Osteoblast (primary cell): ENCODE measurements at places on chromosomes 7 and 10. TPM values are rescaled to one million over a fixed set of nuclear protein-coding genes. Genes with fewer than 3 reads are reported as not detected.

The BRAT1 gene
- 23.9 and 28.2 TPM in 2 replicates for total RNA-seq

The LIPF gene
- not detected in 2 replicates for total RNA-seq

The GNGT1 gene
- not detected in 2 replicates for total RNA-seq

The PNLIPRP2 gene
- total RNA-seq: not detected in 2 replicates

The TMED4 gene
- total RNA-seq: 84.3 and 90.1 TPM in 2 replicates

The SCART1 gene
- total RNA-seq: 5.1 and 5.6 TPM in 2 replicates

The AGAP5 gene
- 3.5 and 4.0 TPM in 2 replicates for total RNA-seq

The MSMB gene
- total RNA-seq: not detected in 2 replicates

The C10orf105 gene
- total RNA-seq: under 0.01 TPM in 1 of 2 replicates, not detected in the other

The DDX50 gene
- total RNA-seq: 47.0 and 47.1 TPM in 2 replicates

The NPTX2 gene
- 1.1 and 2.4 TPM in 2 replicates for total RNA-seq

The LIPJ gene
- under 0.01 TPM in 2 replicates for total RNA-seq

The ENO4 gene
- total RNA-seq: 0.29 and 0.36 TPM in 2 replicates

The NDUFB2 gene
- total RNA-seq: 56.5 and 66.3 TPM in 2 replicates

The EMX2 gene
- total RNA-seq: 0.88 and 1.4 TPM in 2 replicates

The LLCFC1 gene
- not detected in 2 replicates for total RNA-seq

The NAT16 gene
- total RNA-seq: not detected in 2 replicates

The RASSF4 gene
- total RNA-seq: 2.9 and 4.0 TPM in 2 replicates

The TEX36 gene
- not detected in 2 replicates for total RNA-seq

The CLRN3 gene
- total RNA-seq: not detected in 2 replicates

The FAM25A gene
- total RNA-seq: not detected in 2 replicates

The TAS2R41 gene
- not detected in 2 replicates for total RNA-seq

The MLXIPL gene
- 0.29 and 0.72 TPM in 2 replicates for total RNA-seq

The SPRN gene
- under 0.01 TPM in 2 replicates for total RNA-seq

The IL15RA gene
- 1.1 and 1.2 TPM in 2 replicates for total RNA-seq

The LIPK gene
- total RNA-seq: not detected in 2 replicates

The JCAD gene
- 47.0 and 52.7 TPM in 2 replicates for total RNA-seq

The SERPINE1 gene
- total RNA-seq: 237 and 278 TPM in 2 replicates

The NEURL1 gene
- under 0.01 TPM in 1 of 2 replicates, not detected in the other for total RNA-seq

The CRTAC1 gene
- not detected in 2 replicates for total RNA-seq

The NRP1 gene
- 173 and 200 TPM in 2 replicates for total RNA-seq

The PODXL gene
- 0.88 and 1.4 TPM in 2 replicates for total RNA-seq

The CC2D2B gene
- 0.36 and 0.88 TPM in 2 replicates for total RNA-seq

The UNCX gene
- not detected in 2 replicates for total RNA-seq

The FAM221A gene
- total RNA-seq: 0.72 and 1.8 TPM in 2 replicates

The C7orf57 gene
- total RNA-seq: under 0.01 TPM in 2 replicates
